ACHN (cell line): ENCODE measurements at places on chromosomes 7 and 10.

DNA sequence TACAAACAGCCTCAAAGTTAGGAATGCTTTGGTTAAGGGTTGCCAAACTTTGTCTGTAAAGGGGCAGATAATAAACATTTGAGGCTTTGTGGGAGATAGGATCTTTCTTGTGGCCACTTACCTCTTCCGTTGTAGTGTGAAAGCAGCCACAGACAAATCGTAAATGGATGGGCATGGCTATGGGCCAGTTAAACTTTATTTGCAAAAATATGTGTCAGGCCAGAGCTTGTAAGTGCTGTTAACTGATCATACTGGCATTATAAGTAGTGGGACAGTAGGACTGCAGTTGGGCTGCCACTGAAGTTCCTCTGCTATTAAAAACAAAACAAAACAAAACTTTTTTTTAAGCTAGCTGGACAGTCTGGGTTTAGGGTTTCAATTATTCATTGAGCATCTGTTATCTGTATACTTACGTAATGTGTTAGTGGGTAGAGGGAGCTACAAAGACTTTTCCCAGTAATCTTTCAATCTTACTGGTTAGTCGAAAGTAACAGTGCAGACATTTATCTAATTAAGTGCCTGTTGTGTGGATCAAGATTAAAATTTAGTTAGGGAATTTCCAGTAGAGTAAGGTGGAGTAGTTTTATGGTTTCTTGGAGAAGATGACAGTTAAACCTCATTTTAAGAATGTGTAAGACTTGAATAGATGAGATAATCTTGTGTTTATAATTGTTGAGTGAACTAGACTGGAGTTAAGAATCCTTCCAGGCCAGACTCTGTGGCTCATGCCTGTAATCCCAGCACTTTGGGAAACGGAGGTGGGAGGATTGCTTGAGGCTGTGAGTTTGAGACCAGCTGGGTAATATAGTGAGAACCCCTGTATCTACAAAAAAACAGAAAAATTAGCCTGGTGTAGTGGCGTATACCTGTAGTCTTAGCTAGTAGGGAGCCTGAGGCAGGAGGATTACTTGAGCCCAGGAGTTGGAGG lies 100.1 kb downstream of the BTRC start:
- no peak for DNase-seq

DNA sequence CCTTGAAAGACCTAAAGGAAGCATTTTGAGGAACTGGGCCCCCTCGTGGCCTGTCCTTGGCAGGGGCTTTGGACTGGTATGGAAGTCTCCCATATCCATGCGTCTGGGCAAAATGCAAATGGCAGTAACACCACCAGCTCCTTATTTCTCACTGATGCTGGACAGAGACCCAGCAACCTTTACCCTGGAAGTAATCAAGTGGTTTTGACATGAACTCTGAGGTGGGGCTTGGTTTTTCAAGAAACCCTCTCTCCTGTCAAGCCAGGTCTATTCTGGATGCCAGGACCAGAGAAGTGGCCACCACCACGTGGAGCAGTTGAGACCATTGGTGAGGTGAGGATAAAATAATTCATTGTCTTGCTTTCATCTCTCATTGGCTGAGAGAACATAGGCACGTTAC lies 84.4 kb downstream of the OTUD1 start:
- DNase-seq: no peak

DNA sequence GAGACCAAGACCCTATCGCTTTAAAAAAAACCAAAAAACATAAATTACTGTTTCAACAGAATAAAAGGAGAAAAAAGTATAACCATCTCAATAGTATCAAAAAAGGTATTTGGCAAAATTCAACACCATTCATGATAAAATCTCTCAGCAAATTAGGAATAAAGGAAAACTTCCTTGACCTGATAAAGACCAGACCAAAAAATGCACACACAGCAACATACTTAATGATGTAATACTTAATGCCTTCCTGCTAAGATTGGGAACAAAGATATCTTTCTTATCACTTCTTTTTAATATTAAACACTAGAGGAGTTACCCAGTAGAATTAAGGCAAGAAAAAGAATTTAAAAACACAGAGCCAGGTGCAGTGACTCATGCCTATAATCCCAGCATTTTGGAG lies 79.3 kb downstream of the CNOT4 start:
- DNase-seq: no peak

GRCh38 chr10:6056411-6057135 lies 5.6 kb downstream of the IL2RA start:
- DNase-seq: no peak
